ENCODE measurements at places on chromosomes 5 and 9. TPM values are rescaled to one million over a fixed set of nuclear protein-coding genes. Genes with fewer than 3 reads are reported as not detected.

DNA sequence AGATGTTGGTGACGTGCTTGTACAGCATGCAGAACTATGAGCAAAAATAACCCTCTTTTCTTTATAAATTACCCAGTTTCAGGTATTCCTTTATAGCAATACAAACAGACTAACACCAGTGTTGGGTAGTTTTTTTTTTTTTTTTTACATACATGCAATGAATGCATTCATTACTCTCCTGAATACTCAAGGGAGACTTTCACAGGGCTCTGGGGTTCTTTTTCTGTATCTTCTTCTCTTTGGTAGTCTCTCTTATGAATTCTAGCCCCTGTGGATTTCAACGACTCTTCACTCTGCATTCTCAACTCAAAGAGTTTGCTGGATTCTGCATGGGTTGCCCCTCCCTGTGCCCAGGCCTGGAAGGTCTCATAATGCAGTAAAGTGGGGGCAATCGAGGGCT lies 27.8 kb downstream of the PTTG1 start:
- DNase-seq = no peak

DNA sequence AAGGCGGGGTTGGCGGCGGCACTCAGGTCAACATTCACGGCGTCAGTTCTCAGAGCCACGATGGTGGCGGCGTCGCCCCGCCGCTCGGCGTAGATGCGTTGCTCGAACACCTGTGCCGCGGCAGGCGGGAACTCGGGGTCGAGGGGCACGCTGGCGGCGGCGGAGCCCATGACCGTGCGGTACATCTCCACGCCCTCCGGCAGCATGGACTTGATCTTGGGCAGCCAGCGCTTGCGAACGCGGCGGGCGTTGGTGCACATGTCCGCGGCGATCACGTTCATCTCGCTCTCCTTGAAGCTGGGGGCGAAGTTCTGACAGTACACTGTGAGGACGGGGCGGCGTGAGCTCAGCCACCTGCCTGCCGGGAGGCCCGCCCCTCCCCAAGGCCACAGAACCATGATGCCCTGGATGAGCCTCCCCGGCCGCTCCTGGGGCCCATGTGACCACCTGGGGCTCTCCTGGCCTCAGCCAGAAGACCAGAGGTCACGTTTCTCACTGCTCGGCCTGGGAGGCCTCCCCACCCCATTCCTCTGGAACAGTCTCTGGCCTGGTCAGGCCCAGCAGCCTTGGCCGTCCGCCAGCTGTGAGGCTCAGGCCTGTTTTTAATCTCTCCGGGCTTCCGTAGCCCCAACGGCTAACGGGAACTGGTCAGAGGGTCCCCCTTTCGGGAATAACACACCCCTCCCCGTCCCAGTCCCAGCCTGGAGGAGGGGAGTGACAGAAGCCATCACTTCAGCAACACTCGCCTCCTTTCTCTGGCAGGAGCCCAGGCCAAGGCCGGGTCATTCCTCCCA lies 50.7 kb upstream of the UBAC1 start:
- DNase-seq = no peak

GRCh38 chr5:151005950-151006576 lies 14.3 kb upstream of the GPX3 start:
- DNase-seq = peak; percentile 53

Gene IFNK
- not detected for total RNA-seq

DNA sequence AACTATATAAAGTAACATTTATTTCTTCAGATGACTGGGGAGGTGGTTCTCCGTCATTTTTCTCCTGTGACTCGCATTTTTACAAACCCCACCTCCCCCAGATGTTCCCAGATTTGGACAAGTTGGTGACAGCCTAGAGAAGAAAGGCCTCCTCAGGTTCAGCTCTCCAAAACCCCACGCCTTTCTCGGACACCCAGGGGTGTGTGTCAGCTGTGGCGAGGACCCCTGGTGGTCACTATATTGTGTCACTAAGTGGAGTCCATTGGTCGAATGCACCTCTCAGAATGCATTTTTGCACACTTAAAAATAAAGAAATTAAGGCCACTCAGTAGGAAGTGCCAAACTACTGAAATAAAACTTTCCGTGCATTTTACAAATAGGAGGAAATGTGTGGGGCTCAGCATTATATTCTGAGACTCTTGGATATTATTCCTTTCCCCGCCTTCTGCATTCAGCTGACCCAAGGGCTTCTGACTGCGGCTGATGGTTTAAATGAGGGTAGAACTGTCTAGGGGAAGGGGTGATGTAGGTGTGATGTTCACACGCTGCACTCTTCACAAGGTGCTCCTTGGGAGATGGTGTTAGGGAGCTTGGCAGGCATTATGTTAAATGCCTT lies 47.6 kb downstream of the ACO1 start:
- DNase-seq = peak; percentile 56

Measured in LHCN-M2 (cell line).